WTC11 (cell line): ENCODE measurements at places on chromosomes 6 and 20.

- DNase-seq = no peak
Observed at GRCh38 chr6:91743756-91744155, 1156.9 kb upstream of the MAP3K7 start.

DNA sequence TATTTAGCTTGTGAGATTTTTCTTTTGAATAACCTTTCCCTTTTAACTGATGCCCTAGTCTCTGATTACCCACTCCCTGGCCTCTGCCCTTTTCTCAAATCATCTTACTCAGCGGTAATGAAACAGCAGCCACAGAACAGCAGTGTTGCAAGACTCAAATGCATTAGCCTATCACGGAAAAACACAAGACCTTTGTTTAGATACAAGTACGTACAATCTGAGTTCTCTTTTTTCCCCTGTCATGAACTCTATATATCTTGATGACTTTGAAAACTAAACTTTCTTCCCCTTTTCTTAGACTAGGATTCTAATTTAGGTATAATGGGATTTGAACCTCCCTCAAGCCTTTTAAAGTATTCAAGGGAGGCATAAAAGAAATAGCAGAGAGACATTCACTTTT, 1034.9 kb downstream of the EYS start:
- DNase-seq = no peak

- DNase-seq = no peak
Observed at GRCh38 chr6:91751526-91751925, 1164.7 kb upstream of the MAP3K7 start.

GRCh38 chr6:118781897-118782296, 112.1 kb upstream of the ASF1A start:
- no peak for DNase-seq

DNA sequence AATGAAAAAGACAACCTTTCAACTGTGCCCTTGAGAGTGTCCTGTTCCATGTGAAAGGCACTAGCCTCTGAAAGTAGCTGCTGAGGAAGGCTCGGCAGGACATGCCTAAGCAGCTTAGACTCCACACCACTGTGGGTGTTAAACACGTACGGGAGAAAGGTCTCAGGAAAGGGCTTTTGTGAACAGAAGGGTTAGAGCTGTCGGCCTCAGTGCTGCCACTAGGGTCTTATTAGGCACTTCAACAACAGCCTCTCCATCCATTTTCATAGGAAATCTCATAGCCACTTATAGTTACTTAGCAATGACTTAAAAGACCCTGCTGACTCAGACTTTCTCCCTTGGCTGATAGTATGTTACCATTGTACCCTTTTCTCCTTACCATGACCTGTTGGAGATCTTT, 662.8 kb downstream of the TBC1D32 start:
- peak; percentile 40 for DNase-seq

- DNase-seq = peak; percentile 99
Observed at GRCh38 chr6:6686748-6687601, 98.5 kb downstream of the LY86 start.

GRCh38 chr6:85641897-85642773, 551 bp downstream of the SYNCRIP start:
- DNase-seq = peak; percentile 30

DNA sequence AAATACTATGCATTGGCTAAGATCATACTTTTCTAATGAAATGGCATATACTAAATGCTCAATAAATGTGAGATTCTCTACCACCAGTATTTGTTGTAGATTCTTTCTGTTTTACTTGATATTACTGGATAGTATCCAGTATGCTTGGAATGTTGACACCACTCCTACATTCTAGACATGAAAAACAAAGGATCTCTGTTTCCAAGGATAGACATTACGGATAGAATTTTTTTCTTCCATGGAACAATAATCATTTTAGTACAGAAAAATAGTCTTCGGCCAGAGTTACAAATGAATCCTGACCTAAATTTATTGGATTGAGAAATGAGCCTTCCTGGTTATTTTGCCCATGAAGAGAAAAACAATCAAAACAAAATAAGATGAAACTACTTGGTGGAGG, 258.2 kb upstream of the NT5E start:
- no peak for DNase-seq

GRCh38 chr20:38269715-38270114, 9.2 kb upstream of the KIAA1755 start:
- no peak for DNase-seq

- peak; percentile 74 for DNase-seq
Observed at GRCh38 chr6:73732845-73733675, 37.1 kb downstream of the CD109 start.

GRCh38 chr6:12297363-12298016, 7.3 kb downstream of the EDN1 start:
- DNase-seq = no peak

DNA sequence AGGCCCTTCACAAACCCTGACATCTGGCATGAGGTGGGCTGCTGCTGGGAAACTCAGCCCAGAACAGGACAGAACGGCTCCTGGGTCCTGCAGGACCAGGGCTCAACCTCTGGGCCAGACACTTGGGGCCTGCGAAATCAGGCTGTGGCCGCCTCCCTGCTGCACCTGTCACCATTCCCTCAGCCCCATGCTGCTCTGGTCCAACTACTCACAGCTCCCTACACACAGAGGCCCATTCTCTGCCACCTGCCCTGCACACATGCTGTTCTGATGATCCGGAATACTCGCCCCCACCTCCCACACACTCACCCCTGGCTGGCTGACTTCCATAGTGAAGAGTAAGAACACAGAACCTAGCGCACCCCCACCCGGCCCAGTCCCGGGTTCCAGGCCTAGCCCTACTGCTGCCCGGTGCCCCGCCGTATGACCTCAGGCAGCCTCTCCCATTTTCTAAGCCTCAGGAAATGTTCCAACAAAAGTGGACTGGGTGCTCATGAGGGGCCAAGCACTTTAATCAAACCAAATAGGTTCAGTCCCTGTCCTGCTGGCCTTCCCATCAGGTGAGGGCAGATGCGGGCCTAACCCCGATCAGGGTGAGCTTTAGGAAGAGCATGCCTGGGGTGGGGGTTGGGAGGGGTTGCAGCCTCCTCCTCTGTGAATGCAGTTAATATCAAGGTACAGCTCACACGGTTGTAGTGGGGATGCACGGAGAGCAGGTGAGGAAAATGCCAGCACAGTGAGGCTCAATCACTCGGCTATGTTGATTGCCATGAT, 3.9 kb downstream of the PEDS1 start:
- no peak for DNase-seq

- no peak for DNase-seq
Observed at GRCh38 chr20:59214073-59214472, 50.5 kb downstream of the ZNF831 start.

- no peak for DNase-seq
Observed at GRCh38 chr6:5632348-5632935, 371.1 kb downstream of the FARS2 start.

GRCh38 chr6:92756912-92757311, 662.4 kb downstream of the EPHA7 start:
- no peak for DNase-seq

DNA sequence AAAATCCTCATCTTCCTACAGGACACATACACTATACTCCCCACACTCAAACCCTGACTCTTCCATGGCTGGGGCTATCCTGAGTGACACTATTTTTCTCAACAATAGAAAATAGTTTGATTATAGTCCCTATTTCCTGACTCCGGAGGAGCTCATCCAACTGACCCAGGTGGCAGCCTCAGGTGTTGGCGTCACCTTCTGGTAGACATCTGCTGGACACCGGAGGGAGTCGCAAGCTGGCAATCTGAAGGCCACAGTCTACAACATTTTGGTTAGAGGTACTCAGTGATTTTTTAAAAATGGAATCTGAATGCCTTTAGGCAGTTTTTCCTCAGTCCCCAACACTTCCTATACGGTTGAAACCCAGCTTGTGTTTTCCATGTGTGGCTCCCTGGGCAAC, 32.2 kb upstream of the OCSTAMP start:
- DNase-seq = no peak

GRCh38 chr20:5780846-5781217, 30.6 kb downstream of the SHLD1 start:
- DNase-seq = no peak

DNA sequence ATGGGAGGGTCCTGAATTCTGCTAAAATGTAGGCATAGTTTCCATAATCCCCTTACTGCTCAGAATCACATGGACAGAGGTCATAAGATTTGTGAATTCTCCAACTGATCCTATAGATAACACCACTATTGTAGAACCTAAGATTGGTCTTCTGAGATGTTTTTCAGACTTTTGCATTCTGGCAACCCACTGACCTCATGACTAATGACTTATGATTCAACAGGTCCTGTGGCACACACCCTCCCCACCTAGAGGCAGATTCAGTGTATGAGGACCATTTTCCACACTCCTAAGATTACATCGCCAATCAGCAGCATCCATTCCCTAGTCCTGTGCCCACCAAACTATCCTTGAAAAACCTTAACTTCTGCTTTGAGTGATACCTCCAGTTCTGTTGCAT, 207.2 kb downstream of the BTBD9 start:
- DNase-seq = no peak

GRCh38 chr6:96931198-96931597, 6.7 kb downstream of the KLHL32 start:
- no peak for DNase-seq

GRCh38 chr6:106163966-106164877, 78.1 kb downstream of the PRDM1 start:
- DNase-seq = no peak

DNA sequence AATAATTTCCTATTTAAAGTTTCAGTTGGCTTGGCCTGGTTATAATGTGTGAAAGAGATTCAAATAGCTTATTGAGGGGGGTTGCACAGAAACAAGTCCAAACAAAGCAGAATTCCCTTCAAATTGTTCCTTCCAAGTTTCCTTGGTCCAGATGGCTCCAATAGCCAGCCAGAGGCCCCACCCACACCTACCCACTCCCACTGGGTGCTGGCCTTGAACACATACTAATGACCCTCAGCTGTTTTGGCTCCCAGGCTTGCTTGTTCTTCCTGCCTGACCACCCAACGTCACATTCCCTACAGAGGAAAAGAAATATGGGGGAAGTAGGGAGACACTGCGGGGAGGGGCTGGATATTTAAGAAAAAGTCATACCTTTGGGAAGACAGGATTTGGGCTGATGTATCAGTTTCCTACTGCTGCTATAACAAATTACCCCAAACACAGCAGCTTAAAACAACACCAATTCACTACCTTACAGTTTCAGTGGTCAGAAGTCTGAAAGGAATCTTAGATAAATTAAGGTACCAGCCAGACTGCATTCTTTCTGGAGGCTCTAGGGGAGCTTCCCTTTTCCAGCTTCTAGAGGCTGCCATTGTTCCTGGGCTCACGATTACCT, 95.7 kb downstream of the COL21A1 start:
- DNase-seq = no peak

DNA sequence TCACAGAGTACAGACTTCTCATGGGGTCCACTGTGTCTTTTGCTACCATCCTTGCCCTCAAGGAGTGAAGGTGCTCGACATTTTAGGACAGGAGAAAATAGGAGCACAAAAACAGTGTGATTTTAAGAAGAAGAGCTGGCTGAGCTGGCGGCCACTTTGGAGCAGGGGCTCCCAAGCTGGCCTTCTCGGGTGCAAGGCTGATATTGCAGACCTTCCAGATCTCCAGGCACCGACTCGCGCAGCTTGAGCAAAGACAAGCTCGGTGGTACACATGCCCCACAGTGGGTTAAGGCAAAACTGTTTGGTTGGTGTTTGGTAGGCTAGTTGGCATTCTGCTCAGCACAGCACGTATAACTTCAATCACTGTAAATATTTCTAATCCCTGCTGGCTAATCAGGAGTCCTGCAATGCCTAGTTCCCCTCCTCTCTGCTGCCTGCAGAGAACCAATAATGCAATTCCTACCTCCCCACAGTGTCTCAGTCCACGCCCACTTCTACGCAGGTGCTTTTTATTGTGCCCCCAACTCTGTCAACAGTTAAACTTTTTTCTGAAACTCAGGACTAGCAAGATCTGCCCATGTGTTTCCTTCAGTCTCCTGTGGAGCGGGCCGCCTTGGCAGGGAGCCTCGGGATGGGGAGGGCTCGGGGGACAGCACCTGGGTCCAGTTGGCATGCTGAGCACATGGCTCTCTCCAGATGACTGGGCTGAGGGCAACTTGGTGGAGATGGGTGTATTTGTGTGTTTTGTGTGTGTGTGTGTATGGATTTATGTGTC, 12.7 kb upstream of the SMOC2 start:
- no peak for DNase-seq

GRCh38 chr6:154800338-154800737, 67.1 kb downstream of the SCAF8 start:
- DNase-seq = no peak

- no peak for DNase-seq
Observed at GRCh38 chr6:156279261-156279969, 497.8 kb upstream of the ARID1B start.

GRCh38 chr6:4347877-4348276, 212.5 kb upstream of the ECI2 start:
- no peak for DNase-seq
